ENCODE measurements at places on chromosomes 5 and 9.

DNA sequence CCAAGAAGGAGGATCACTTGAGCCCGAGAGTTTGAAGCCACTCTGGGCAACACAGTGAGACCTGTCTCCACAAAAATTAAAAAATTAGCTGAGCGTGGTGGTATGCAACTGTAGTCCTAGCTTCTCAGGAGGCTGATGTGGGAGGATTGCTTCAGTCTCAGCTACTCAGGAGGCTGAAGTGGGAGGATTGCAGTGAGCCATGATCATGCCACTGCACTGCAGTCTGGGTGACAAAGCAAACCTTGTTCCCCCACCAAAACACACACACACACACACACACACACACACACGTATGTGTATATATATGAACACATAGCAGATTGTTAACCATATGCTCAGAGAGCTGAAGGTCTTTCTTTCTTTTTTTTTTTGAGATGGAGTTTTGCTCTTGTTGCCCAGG, 157.5 kb upstream of the MAST4 start:
- no peak for DNase-seq

DNA sequence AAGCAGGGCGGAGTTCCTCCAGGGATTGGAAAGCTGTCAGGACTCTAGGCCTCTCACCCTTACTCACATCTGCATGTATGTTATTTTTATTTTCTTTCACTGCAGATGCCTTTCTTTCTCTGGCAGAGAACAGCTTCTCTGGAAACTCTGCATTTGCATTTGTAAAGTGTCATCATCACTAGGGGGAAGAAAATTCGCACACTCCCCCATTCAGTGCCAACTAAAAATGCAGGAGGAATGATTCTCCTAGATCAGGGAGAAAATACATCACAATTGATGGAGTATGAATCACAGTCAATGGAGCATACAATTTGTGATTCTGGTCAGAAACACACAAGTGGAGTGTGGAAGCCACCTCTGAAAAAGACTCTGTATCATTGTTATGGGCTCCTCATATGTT, 351.4 kb upstream of the FTMT start:
- DNase-seq = no peak

GRCh38 chr9:90770182-90770738, 31.4 kb upstream of the SYK start:
- DNase-seq = no peak

GRCh38 chr5:72408603-72409002, 88.4 kb downstream of the PTCD2 start:
- no peak for DNase-seq

GRCh38 chr5:13325765-13326164, 618.7 kb downstream of the DNAH5 start:
- no peak for DNase-seq

GRCh38 chr5:108747774-108748400, at the start of gene FER:
Gene FER (plus strand): TSS chr5:108747897. CDS start chr5:108798183, 50,286 bp downstream.
- DNase-seq = peak; percentile 2

DNA sequence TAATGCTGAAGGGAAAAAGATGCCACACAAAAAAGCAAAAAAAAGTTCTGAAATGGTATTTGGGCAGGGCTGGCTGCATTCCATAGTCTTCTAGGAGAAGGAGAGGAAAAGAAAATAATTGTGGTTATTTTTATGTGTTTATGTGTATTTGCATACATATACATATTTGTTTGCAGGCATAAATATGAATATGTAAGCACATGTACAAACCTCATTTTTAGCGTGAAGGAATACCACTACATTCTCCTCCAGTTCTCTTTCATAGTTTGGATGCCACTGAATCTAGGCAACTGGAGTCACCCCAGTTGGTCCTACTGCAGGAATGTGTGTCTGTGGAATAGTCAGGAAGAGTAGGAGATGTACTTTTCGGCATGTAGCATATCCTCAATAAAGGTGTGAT, 181.1 kb downstream of the YTHDC2 start:
- DNase-seq = no peak

GRCh38 chr5:78550891-78551290, 97.7 kb downstream of the LHFPL2 start:
- DNase-seq = no peak

DNA sequence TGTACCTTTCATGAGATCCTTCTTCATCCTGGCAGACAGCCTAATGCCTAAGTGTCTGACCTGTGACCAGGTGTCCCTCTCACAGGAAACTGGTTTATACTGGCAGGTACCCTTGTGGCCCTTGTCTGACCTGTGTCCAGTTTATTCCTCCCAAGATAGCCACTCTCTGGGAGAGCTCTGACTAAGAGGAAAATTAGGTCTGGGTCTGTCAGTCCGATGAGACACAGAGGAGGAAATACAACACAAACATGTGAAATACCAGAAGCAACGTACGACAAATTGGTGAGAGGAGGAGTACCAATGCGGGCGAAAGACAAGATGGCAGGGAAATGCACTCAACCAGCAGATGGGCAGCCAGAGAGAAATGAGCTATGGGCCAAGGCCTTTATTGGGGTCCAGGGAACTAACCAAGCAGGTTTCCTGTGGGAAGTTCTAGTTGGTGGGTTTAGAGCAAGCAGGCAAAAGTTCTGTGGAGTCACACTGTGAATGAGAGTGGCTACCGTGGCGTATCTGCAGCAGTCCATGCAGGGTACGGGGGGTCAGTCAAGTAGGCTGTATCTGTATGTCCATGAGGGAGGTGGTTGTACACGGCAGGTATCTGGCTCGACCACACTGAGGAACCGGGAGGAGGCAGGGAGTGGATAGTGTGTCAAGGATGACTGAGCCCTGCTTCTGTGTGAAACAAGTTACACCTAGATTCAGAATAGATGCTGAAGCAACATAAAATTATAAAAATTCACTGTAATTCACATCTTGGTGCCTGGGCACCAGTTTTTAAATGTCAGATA, 109.0 kb downstream of the MLLT3 start:
- no peak for DNase-seq

- no peak for DNase-seq
Measured at GRCh38 chr5:176500511-176500910, 36.7 kb downstream of the RNF44 start.

DNA sequence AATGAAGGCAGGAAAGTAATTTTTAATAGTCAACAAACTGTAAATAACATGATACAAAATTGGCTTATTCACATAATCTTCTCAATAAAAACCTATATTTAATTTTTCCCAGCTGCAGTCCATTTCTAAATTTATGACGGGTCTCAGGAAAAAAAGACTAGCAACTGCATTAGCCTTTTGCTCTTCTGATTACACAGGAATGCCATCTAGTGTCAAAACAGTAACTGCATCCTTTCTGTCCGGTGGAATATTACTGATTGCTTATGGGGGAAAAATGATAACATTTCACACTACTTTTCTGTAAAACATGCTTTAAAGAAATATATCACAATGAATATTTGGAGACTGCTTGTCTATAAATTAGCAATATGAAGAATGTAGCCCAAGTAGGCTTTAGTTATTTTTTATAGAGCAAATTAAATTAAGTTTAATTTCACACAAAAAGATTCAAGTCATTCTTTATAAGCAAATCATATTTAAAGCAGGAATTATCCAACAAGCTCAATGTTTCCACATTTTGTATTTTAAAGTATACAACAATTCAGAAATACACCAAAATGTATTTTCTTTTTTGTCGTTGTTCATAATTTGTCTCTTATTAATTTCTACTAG, 534.7 kb downstream of the CDH10 start:
- DNase-seq = no peak

DNA sequence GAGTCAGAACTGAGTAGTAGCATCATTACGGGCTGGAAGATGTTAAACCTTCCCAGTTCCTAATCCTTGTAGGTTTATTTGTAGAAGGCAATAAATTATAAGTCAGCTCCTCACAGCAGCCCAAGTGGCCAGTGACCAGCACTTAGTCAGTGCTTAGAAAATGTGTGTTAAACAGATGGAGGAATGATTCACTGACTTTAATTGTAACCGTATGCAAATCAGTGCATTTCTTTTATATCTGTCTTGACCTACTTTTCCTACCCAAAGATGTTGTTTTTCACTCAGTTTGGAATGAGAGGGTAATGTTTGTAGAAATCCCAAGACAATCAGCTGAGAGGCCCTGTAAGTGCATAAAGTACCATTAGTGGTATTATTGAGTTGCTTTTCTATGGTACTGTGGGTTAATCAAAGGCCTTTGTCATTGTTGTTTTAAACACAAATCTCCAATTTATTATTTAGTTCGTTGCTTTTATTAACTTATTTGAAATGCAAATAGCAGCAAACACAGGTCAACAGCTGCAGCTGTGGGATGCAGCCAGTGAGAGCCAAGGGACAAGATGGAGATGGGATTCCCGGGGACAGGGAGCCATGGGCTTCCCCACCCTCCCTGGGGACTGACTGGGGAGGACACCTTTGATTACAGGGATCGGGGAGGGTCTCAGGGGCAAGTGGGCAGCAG, 49.8 kb downstream of the MAP1B start:
- DNase-seq = no peak

DNA sequence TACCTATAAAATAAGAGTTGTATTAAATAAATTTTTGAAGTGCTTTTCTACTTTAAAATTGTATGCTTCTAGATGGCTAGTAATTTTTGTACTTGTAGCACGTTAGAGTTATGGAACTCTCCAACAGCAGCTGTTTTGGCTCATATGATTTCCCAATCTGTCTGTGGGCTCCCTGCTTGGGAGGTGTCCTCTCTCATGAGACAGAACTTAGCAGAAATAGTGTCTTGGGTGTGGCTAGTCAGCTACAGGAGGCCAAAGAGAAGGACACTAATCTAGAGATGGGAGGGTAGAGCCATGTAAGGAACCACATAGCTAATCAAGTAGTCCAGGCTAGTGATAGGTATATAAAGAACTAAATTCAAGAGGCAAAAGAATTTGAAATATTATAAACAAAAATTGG, 78.4 kb upstream of the DAB2 start:
- no peak for DNase-seq

- DNase-seq = no peak
Measured at GRCh38 chr5:150614661-150615060, 25.8 kb upstream of the SYNPO start.

DNA sequence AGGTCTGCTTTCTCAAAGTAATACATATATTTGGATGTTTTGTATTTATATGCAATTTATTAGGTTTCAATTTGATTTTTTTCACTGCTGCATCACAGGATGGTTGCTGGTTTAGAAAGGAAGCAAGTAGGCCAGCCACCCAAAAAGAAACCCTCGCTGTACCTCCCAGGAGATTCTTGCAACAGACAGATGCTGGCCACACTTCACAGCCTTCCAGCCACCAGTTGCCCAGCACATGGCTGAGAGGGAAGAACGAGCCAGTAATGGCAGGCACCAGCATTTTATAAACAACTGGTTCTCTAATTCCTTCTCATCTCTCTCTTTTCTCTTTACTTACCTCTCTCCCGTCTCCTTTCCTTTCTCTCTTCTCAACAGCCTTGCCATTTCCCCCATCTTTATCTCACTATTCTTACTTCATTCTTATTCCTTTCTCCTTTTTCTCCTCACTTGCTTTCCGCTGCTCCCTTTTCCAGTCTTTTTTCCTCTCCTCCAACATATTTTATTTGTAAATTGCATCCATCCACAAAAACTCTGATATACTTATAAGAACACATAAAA, 38.9 kb downstream of the EFNA5 start:
- no peak for DNase-seq

DNA sequence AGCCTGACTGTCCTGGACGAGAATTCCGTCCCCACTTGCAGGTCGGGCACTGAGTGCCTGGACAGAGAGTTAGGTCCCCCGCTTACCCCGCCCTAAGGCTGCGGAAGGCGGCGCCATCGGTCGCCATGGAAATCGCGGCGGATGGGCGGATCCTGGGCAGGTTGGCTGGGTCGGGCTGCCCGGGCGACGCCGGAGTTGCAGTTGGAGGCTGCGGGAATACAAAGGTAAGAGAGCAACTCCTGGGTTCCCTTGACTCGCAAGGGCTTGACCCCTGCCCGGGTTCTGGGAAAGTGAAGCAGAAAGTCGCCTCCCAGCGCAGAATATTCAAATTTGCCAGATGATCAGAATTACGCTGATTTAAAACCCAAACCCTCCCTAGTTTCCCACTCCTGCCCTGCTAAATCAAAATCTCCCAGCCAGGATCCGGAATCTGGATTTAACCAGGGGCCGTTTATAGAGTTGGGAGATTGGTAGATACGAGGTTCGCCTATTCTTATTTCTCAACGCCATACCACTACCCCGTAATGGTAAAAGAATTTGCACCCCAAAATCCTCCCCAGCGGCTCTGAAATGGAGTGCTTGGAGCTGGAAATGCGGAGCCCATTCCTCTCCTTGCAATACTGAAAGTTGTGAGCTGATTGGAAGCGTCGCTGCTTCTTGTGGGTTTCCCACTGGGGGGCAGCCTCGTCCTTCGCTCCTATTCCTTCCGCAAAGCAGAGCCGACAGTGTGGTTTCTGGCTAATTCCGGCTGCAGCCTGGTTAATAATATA, 156.4 kb upstream of the RASEF start:
- no peak for DNase-seq

GRCh38 chr5:153372425-153373129, 117.9 kb upstream of the GRIA1 start:
- DNase-seq = no peak

DNA sequence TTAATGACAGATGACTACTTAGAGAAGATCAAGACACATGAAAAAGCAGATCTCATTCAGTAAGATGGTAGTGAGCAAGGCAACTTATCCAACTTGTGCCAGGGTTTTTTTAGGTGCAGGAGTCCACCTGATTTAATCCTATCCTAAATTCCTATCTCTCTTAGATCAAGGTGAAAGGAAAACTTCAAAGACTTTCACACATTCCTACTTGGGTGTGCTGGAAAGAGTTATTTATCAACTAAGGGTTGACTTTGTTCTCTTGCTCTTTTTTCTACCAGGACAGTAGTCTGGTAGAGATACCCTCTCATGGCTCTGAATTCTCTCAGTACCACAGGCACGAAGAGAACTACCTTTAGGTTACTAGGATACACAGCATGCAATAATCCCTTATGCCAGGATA, 18.2 kb downstream of the TUT7 start:
- DNase-seq = no peak

GRCh38 chr5:147170603-147171002, 64.2 kb upstream of the STK32A start:
- no peak for DNase-seq

- DNase-seq = no peak
Measured at GRCh38 chr9:132499251-132499650, 83.2 kb upstream of the BARHL1 start.

- DNase-seq = no peak
Measured at GRCh38 chr9:33795819-33796218, 458 bp downstream of the PRSS3 start.

- DNase-seq = no peak
Measured at GRCh38 chr9:135269912-135270830, 182.7 kb downstream of the OLFM1 start.

DNA sequence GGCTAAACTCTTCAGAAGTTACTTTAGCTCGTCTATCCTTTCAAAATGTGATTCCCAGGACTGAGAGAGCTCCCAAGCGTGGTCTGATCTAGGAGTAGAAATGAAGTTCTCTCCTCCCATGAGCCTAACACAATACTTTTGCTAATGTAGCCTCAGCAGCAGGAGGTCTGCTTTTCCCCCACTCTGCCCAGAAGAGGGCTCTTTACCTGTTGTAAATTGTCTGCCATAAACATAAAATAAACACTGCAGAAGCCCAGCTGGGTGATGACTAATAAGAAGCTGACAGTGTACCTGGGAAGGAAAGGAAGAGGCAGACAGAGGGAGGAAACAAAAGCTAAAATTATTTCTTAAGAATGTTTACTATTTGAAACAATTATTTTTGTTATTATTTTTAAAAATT, 15.4 kb downstream of the SLC36A3 start:
- no peak for DNase-seq

GRCh38 chr9:129146441-129146941, 31.6 kb downstream of the IER5L start:
- no peak for DNase-seq

All from activated T-cell treated with anti-CD3 and anti-CD28 coated beads for 1 hour (primary cell).